ENCODE measurements at places on chromosomes 1 and 21.

DNA sequence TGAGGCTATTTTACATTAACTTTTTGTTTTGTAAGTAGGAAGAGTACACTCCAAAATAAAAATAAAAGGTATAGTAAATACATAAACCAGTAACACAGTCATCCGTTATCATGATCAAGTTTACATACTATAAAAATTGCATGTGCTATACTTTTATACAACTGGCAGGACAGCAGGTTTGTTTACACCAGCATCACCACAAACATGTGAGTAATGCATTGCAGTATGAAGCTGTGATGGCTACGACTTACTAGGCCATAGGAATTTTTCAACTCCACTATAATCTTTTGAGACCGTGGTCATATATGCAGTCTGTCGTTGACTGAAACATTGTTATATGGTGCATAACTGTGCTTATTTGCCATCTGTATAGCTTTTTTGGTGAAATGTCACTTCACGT is 106.2 kb downstream of the CENPF start:
- no peak for DNase-seq

GRCh38 chr1:3258386-3259003 is 189.5 kb downstream of the PRDM16 start:
- no peak for DNase-seq

DNA sequence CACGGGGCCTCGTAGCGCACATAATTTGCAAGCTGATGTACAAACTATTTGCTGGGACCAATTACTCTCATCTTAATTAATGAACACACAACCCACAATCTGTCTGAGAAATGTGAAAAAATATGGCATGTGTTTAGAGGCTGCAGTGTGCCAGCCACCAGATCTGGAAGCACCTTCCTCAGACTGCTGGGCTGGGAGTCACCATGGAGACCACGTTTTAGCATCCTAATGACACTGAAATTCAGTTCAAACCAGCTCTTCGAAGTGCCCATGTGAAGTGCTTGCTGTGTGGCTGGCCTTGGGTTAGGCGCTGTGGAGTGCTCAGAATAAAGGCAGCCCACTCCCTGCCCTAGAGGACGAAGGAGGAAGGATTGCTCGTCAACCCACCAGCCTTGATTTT is 482.4 kb downstream of the OMA1 start:
- DNase-seq, result no peak

GRCh38 chr21:42289926-42290325 is 25.3 kb downstream of the TFF3 start:
- no peak for DNase-seq

- DNase-seq, result no peak
Observed at GRCh38 chr1:203169770-203170520, 5.7 kb downstream of the MYBPH start.

- no peak for DNase-seq
Observed at GRCh38 chr1:40435876-40436275, 14.4 kb upstream of the ZFP69B start.

DNA sequence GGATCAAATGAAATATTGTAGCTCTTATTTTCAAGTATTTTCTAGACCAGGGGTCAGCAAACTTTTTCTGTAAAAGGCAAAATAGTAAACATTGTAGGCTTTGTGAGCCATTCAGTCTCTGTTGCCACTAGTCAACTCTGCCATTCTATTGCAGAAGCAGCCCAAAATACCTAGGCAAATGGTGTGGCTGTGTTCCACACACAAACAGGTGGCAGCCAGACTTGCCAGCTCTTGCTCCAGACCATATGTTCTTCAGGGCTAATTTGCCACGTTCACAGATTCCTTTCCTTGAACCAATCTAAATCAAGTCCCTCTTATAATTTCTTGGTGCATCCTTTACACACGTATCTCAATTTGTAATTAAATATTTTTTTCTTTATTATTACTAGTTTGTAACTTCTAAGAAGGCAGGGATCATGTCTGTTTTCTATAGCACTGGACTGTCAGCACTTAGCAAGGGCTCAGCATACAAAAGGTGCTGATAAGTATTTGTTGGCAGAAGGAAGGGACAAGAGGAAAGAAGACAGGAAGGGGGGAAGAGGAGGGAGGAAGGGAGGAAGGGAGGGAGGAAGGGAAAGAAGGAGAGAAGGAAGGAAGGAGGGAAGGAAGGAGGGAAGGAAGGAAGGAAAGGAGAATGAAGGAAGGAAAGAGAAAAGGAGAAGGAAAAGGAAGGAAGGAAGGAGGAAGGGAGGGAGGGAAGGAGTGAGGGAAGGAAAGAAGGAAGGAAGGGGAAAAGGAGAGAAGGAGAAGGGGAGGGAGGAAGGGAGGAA is 106.5 kb upstream of the EDEM3 start:
- DNase-seq, result no peak

- no peak for DNase-seq
Observed at GRCh38 chr1:112998592-112999235, 42.7 kb upstream of the SLC16A1 start.

All from stimulated activated CD4-positive, alpha-beta T cell treated with anti-CD3 and anti-CD28 coated beads, Interleukin-1b, Interleukin-23, amount 100 ng/mL, for 4 hours (primary cell).